ENCODE measurements at places on chromosomes 5 and 9.

DNA sequence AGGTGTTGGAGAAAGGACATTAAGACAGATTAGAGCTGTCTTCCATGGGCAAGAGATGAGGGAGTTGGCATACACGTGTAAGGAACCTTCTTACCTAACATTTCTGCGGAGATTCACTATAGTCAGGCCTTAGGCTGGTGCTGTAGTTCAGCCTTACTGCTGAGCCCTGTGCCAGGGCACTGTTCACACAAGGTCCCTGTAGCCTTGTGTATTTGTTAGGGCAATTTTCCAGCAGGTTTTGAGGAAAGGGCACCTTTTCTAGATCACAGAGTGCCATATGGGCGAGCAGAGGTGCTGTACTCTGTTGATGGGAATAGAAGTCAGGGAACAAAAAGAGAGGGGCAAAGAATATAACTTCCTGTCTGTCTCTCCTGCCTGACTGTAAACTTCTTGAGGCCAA, 15.6 kb downstream of the PALM2AKAP2 start:
- no peak for DNase-seq

DNA sequence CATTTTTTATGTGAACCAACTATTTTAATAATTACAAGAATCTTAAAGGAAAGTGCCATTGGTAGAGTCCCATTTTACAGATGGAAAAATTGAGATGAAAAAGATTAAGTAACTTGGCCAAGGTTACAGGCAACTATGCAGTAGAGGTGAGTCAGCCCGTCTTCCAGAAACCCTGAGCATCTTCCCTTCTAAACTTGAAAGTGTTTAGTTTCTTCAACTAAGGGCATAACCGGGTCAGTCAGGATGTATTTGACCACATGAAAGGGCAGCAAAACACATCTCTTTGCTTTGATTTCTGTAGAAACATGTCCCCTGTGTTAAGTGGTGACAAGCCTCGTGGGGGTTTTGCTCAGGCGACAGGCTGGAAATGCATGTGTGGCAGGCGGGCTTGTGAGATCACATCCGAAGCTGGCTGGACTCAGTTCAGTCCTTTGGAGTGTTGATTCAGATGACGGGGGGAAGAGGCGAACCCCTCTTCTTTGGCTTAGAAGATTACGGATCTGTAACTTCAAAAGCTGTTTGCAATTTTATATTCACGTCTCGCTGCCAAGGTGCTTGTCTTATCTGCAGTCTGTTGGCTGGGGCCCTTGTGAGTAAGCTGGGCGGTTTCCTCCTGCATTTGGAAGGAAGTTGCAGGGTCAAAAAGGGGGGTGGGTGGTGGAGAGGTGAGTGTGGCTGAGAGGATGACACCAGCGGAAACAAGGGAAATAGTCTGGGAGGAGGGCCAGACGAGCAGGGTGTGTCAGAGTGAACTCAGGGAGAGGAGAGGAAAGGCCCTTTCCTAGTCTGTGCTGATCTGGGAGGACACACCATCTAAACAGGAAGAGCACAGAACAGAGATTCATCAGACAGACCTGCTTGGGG, 78.9 kb upstream of the RPS23 start:
- DNase-seq: peak; percentile 82

GRCh38 chr5:121138495-121138907, 674.4 kb downstream of the PRR16 start:
- DNase-seq: no peak

DNA sequence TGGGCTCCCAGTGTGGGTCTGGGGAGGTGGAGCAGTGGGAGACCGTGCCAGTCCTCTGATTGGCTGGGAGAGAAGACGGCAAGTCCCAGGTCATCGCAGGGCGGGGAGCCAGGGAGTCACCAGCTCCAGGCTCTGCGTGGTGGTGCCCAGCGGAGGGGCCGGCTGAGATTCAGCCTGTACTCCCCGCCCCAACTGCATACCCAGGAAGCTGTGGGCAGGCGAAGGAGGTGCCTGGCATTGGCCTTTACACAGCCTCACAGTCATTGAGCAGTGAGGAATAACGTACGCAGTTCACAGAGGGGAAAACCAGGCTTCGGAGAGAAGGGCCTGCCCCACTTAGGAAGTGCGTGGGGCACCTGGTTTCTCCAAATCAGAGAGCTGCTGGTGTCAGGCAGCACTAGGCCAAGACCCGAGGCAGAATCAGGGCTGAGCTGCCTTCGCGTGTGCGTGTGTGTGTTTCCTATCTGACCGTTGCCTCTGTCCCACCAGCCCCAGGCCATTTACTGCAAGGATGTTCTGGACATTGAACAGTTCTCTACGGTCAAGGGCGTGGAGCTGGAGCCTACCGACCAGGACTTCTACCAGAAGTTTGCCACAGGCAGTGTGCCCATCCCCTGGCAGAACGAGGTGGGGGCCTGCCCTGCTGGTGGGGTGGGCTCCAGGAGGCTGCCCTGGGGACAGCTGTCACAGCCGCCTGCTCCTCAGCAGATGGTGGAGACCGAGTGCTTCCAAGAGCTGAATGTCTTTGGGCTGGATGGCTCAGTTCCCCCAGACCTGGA, 6.2 kb upstream of the PRR7 start:
- peak; percentile 65 for DNase-seq

DNA sequence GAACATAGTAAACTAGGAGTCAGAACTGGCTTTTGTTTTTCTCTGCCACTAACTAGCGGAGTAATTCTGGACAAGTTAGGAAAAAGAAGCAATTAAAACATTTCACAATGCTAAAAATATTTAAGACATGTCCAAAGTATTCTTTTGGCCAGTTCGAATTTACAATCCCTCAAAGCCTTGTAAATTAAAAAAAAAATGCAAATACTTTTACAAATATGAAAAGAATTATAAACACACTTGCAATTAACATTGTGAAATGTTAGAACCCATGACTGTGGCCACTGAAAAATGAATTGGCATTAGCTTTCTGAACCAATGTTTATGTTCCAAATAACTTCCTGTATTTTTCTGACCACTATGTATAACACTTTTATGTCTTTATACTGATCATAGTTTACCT, 2.2 kb downstream of the RAD1 start:
- DNase-seq: no peak

- no peak for DNase-seq
Measured at GRCh38 chr5:119168401-119168800, 97.5 kb downstream of the DMXL1 start.

GRCh38 chr9:121675969-121676822, 24.8 kb downstream of the DAB2IP start:
- no peak for DNase-seq

DNA sequence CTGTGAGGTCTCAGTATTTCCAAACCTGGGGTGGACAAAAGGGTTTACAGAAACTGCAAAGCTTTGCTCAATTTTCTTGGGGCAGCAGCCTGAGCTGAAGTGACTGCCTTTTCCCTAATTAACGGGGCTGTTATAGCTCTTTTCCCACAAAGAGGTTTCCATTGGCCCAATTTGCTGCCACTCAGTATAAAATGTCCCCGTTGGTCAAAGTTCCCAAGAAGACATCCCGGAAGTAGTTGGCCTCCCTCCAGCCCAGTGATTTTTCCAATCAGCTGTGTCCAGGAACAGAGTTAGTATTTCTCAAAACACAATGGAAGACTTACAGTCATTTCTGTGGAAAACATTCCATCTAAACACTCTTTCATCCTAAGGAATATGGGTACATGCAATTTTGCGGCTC, 643.6 kb downstream of the ACTL7B start:
- DNase-seq: no peak

- no peak for DNase-seq
Measured at GRCh38 chr5:132050661-132051552, 9.5 kb upstream of the IL3 start.

GRCh38 chr9:72154468-72155285, 5.4 kb downstream of the GDA start:
- no peak for DNase-seq

DNA sequence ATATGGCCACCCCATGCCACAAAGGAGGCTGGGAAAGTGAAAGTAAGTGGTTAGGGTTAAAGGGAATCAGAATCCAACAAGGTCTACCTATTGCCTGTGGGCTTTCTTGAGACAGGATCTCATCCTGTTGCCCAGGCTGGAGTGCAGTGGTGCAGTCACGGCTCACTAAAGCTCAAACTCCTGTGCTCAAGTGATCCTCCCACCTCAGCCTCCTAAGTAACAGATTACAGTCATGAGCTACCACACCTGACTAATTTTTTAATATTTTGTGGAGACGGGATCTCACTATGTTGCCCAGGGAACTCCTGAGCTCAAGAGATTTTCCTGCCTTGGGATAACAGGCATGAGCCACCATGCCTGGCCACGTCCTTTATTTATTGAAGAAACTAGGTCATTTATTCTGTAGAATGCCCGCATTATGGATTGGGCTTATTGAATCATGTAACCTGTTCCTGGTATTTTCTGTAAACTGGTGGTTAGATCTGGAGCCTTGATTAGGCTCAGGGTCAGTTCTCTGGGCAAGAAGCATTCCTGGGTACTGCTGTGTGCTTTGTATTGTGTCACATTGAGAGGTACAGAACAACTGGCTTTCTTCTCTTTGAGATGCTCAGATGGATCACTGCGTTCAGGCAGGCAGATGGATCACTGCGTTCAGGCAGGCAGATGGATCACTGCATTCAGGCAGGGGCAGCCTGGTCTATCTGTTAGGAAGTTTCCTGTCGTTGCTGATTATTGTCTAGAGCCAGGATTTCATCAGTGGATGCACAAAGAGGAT, 41.6 kb downstream of the ERGIC1 start:
- DNase-seq: no peak

DNA sequence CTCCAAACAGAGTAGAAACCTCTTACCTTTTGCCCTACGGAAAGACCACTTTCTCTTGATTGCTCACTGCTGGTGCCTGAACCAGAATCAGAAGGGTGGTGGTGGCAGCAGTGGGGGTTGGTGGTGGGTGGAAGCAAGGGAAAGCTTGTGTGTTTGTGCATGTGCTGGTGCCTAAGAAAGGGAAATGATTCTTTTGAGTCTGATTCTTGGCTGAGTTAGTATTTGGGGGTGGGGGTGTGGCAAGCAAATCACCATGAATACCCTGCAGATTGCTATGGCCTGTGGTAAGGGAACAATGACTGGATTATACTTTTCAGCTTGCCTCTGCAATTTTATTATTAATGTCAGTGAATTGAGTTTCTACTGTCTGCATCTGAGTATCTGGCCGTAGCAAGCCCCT, 106.6 kb downstream of the ARHGAP26 start:
- DNase-seq: no peak

All from activated CD8-positive, alpha-beta memory T cell treated with anti-CD3 and anti-CD28 coated beads, Interleukin-2, amount 50 U/mL, for 48 hours (primary cell).